ENCODE measurements at places on chromosomes 2 and 18.
A peak's percentile ranks its signal among the peaks of the same experiment; 100 is the strongest.

DNA sequence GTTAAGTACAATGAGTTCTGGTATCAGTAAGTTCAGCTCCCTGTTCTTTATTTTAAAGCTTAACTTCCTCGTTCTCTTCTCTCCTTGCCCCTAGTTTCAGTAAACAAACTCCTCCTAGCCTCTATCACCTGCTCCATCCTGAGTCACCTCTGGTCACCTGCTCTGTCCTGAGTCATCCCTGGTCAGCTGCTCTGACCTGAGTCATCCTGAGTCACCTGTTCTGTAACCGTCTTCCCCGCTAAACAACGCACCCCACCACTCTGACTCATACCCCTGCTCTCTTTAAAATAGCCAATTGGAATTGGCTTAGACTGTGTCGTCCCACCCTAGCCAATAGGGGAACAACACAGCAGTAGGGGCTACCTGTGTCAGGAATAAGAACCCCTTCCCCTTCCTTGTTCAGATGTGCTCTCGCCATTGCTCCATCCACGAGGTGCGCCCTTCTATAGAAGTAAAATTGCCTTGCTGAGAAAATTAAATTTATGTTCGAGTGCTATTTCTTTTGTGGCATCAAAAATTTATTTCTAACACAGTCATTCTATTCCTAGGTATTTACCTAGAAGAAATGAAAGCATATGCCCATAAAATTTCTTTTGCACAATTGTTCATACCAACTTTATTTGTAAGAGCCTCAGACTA, 24.9 kb upstream of the RMND5A start:
- DNase-seq, result no peak

DNA sequence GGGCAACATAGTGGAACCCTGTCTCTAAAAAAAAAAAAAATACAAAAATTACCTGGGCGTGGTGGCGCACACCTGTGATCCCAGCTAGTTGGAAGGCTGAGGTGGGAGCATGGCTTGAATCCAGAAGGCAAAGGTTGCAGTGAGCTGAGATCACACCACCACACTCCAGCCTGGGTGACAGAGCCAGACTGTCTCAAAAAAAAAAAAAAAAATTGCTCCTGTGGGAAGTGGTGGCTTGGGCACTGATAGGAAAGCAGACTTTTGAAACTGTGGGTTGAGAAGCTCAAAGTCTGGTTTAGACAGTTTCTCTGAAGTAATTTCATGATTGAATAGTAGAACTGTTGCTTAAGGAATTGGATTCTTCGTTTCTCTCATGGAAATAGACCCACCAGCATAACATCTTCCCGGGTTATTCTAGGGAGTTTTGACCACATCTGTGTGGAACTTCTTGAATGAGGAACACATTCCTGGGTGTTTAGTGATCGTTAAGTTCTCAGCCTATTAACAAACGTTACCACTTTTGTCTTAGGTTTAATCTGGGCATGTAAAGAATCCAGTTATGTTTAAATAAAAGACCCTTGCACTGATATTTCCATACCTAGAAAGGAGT, 33.5 kb downstream of the GRHL1 start:
- DNase-seq, result no peak

GRCh38 chr2:56185101-56185581, 1.4 kb downstream of the CCDC85A start:
- DNase-seq, result no peak

GRCh38 chr2:123890148-123890547, 134.9 kb upstream of the CNTNAP5 start:
- DNase-seq, result no peak

- no peak for DNase-seq
Measured at GRCh38 chr2:80496346-80496745, 191.8 kb upstream of the LRRTM1 start.

- DNase-seq, result no peak
Measured at GRCh38 chr2:236341721-236342120, 77.5 kb upstream of the ASB18 start.

GRCh38 chr2:64637931-64638330, 15.8 kb downstream of the SERTAD2 start:
- DNase-seq, result no peak

- DNase-seq, result peak; percentile 84
Measured at GRCh38 chr2:191675807-191676721, 1.9 kb upstream of the NABP1 start.

DNA sequence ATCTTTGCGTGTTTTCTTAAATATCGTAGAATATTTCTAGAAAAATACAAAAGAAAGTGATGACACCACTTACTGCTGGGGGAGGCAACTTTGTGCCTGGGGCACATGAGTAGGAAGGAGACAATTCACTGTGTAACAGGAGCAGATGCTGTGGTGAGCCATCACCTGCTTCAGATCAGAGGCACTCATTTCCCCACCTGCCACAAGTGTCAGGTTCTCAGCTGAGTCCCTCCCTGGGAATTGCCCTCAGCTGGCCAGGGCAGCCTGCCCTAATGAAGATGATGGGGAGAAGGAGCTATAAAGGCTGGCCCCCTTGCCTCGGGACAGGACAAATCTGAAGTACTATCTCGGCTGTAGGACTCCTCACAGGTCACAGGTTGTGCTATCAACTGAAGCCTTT, 322.8 kb downstream of the STK39 start:
- DNase-seq, result no peak

- peak; percentile 24 for DNase-seq
Measured at GRCh38 chr18:48539406-48540250, 797 bp downstream of the CTIF start.

GRCh38 chr18:33369711-33370449, 70.6 kb downstream of the CCDC178 start:
- no peak for DNase-seq

DNA sequence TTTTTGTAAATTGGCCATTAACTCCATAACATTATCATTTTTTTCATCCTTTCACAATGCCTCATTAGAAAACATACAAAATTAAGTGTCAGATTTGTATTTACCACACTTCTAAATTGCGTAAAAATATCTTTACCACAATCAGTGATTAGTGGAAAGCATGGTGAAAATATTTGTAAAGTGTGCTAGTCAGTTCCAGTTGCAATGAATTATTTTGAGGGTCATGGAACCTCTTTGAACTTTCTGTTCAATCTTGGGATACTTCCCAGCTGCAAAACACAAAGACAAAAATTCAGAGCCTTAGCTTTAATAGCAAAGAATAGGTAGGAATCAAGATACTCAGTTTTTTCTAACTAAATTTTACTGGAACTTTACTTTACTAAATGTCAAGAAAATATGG, 4.0 kb upstream of the COL3A1 start:
- DNase-seq, result no peak

GRCh38 chr2:221176667-221177066, 395.4 kb downstream of the EPHA4 start:
- no peak for DNase-seq

GRCh38 chr2:119481501-119482455, 42.5 kb downstream of the SCTR start:
- DNase-seq, result no peak

- no peak for DNase-seq
Measured at GRCh38 chr2:14675489-14675888, 43.0 kb downstream of the LRATD1 start.

DNA sequence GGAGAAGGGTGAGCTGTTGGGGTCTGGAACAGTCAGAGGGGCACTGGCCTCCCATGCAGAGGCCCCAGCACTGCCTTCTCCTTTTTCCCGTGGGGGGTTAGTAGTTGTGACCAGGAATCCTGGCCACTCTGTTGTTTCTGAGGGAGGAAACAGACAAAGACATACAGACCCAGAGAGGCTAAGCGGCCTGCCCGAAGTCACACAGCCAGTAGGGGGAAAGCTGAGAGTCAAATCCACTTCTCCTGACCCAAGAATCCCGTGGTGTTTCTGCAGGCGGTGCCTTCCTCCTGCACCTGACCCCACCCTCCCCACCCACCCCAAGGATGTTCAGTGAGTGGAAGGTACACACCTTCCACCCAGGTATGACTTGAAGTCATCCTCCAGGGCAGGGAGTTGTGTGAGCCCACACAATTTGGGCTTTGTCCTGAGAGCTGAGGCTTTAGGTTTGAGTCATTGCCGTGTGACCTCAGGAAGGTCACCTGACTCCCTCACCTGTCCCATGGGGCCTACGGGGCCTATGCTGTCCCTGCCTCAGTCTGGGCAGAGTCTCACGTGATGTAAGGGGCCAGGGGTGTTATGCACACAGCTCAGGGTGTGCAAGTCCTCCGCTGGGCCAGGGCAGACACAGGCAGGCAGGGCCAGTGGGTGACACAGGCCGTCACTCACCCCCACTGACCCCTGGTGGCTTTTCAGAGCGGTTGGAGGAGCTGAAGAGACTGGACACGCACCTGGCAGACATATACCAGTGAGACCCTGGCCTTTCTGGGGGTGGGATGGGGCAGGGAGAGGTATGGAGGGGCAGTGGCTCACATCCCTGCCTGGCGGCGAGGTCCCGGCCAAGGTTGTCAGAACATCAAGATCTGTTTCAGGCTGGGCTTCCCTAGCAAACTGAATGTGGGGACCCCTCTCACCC, 5.0 kb downstream of the NT5DC4 start:
- DNase-seq, result no peak

GRCh38 chr2:196617430-196617829, 22.1 kb upstream of the CCDC150 start:
- no peak for DNase-seq

- DNase-seq, result no peak
Measured at GRCh38 chr18:62607302-62607701, 84.5 kb downstream of the ZCCHC2 start.

DNA sequence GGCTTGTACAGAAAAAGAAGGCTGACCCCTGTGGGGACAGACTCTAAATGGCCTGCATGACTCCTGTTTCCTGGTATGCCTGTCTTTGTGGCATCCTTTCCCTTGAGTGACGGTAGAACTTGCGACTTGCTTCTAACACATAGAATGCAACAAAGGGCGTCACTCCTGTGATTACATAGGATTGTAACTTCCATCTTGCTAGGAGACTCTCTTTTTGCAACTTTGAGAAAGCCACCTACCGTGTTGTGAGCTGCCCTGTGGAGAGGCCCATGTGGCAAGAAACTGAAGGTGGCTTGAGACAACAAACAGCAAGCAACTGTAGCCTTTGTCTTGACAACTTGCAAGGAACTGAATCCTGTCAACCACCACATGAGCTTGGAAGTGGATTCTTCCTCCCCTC, 46.5 kb downstream of the THNSL2 start:
- no peak for DNase-seq

DNA sequence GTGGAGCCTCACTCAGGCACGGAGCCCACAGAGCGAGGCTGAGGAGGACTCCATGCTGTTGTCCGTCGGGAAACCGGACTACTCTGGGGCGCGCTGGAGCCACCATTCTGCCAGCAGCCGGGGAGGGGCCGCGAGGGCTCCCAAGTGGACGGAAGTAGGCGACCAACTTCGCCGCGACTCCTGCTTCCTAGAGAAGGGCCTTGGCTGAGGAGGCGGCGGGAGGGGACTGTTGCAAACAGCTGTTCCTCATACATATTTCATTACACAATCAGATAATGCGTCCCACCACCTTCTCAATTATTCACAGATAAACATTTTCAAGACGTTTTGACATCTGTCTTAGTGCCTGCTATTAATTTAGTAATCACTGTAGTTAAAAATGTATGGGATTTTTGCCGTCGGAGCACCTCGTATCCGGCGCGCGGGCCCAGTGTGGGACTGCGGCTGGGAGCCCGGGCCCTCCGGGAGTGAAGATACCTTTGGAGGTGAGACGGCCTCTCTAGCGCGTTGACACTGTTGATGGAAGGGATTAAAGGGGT, 11.7 kb upstream of the SIX3 start:
- DNase-seq, result no peak

DNA sequence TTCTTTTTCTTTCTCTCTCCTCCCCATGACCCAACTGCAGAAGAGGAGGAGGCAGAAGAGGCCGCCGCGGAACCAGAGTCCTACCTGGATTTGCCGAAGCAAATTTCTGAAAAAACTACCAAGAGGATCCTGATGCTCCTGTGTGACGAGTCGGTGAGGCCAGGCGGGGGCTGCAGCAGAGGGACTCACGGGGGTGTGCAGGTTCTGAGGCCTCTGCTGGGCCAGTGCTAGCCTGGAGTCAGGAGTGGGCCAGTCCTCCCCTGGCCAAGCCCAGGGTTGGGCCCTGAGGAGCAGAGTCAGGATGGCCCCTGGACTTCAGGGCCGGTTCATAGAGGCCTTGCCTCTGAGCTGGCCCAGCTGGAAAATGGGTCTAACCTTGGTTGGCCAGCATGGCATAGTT, 29.3 kb downstream of the OTOF start:
- no peak for DNase-seq

DNA sequence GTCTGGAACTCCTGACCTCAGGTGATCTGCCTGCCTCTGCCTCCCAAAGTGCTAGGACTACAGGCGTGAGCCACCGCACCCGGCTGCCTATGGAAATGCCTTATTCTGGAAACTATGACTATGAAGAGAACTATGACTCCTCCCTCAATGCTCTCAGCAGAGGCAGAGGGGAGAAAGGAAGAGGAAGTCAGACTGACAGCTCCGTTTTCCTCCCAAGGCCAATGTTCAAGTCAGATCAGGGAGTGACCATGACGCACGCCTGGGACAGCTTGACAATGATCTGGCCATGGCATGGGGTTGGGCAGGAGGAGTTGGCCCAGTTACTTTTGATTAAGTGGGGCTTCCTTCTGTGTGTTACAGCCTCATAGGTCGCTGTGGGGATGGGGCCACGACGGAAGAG, 44.3 kb upstream of the MRPL33 start:
- no peak for DNase-seq

DNA sequence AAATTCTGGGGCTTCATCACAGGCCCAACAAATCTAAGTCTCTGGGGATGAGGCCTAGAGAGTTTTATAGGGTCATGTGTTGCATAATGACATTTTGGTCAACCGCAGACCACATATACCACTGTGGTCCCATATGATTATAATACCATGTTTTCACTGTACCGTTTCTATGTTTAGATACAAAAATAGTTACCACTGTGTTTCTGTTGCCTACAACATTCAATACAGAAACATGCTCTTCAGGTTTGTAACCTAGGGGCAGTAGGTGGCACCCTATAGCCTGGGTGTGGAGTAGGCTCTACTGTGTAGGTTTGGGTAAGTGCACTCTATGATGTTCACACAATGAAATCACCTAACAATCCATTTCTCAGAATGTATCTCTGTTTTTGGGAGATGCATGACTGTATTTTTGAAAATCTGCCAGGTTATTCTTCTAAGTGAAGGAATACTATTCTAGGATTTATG, 485.2 kb downstream of the PTPRM start:
- DNase-seq, result peak; percentile 41

DNA sequence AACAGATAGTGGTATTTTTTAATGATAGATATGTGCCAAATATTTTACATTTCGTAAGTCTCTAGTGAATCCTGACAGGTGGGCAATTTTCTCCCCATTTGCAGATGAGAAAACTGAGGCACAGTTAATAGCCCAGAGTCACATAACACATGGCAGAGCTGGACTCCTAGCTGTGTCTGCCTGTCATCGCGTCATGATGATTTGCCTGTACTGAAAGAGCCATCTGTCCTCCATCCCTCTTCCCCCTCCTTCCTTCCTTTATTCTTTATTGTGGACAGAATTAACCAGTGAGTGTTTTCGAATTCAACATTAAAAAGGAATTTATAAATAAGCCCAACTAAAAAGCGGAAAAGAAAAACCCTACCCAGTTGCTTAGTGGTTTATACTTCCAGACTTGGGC, 3.2 kb downstream of the DNAJB2 start:
- DNase-seq, result no peak

GRCh38 chr2:121063471-121063870, 221.5 kb downstream of the TFCP2L1 start:
- no peak for DNase-seq
